ENCODE measurements at places on chromosomes 6 and 20.

- DNase-seq, result no peak
These were observed 593 bp upstream of the COL9A3 start for GRCh38 chr20:62816031-62816883.

- DNase-seq, result no peak
These were observed 2.7 kb downstream of the GFRA4 start for GRCh38 chr20:3660262-3661059.

GRCh38 chr20:6679086-6679485 lies 88.4 kb upstream of the BMP2 start:
- no peak for DNase-seq

DNA sequence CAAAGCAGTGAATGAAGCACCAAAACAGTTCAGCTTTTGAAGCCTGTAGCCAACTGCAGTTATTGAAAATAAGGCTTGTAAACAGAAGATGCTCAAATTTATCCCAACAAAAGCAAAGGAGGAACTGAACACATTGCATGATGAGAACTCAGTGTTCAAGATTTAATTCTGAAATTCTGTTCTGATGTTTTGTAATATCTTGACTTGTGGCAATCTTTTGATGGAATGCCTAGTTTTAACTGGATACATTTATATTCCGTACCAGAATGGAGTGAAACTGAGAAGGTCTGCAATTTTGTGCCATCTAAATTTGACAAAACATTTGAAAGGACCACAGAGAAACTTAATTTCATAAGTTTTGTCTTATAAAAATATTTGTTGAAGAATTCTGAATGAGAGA lies 17.5 kb downstream of the FYN start:
- no peak for DNase-seq

GRCh38 chr20:6864740-6865139 lies 97.3 kb downstream of the BMP2 start:
- DNase-seq, result no peak

DNA sequence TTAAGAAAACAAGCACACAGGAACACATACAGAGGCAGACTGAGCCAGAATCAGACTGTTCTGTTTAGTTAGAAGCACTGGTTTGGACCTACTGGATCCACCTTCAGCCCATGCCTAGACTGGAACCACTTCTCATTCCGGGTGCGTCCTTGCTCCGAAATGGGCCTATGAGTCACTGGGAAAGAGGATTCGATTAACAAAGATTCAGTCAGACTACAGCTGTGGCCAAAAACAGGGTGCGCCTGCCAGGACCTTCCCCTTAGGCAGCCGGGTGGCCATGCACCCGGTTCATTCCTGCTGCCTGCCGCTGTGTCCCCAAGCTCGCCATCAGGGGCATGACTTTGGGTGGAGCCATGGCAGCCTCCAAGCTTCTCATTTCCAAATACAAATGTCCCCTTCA lies 14.5 kb upstream of the KCNK5 start:
- no peak for DNase-seq

DNA sequence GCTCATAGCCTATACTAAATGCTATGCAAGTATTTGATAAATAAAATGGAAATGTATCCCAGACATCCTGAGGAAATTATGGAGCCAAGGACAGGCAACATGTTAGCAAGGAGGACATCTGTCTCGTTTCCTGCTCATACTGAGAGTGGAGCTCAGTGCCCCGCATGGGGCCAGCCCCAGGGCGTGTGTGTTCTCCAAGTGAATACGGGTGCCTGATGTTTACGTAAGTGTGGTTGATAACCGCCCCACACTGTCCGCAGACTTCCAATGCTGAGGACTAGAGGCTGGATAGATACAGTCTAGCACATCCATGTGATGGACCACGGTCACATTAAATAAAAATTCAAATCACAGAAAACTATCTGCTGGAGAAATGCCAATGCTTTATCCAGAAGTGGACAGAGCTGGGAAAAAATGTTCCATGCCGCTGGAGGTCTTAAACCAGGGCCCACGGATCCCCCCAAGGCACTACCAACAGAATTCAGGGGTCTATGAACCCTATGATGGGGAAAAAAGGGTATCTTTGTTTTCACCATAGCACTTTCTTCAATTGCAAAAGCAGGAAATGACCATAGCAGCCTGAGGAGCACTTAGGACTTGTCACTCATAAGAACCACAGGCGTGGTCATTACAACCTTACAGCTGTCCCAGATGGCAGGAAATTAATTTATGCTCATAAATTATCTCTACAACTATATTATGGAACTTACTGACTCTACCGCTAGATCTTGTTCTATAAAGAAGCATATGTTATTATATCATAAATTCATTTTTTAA lies 24.9 kb downstream of the TGM2 start:
- DNase-seq, result no peak

DNA sequence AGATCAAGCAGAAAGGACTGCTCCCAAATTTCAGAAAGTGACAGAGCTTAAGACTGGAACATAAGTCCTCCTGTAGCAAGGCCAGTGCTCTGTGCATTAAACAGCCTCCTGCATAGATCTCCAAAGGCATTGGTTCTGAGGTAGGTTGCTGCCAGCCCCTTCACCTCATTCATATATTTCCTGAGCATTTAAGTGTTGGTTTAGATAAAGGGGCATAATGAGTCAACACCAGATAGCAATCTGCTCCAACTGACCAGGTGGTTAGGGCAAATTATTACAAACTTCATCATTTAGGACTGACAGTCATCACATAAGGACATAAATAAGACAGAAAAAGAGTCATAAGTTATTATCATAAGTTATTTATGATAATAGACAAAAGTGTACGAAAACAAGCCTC lies 10.7 kb downstream of the PTPRK start:
- DNase-seq, result no peak

GRCh38 chr6:16406966-16407365 lies 168.6 kb downstream of the GMPR start:
- DNase-seq, result no peak

GRCh38 chr6:16832043-16832567 lies 70.8 kb upstream of the ATXN1 start:
- no peak for DNase-seq

- no peak for DNase-seq
These were observed 35.7 kb upstream of the POPDC3 start for GRCh38 chr6:105215506-105215905.

GRCh38 chr6:24935366-24936152 lies at the start of gene RIPOR2:
Gene RIPOR2, minus strand, starts transcription at chr6:24935960. Its CDS starts 62 bp downstream, at chr6:24935898.
- peak; percentile 10 for DNase-seq

DNA sequence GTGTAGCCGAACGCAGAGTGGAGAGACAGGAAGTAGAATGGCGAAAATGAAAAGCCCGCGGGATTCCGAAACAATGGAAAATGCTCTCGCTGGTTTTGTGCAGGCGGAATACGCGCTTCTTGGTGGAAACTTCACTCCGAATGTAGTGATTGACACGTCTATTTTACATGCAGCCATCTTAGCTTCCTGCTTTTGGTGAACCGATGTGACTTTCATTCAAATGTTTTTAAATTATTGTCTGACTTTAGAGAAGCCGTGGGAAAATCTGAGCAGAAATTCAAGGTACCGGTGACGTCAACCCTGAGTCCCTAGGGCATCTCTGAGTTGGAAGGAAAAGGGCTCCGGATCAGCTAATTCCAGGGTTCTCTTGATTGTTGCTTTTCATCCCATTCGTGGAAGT lies 11.4 kb downstream of the GPX5 start:
- DNase-seq, result peak; percentile 49

GRCh38 chr6:166626177-166627032 lies 646 bp downstream of the RPS6KA2 start:
- DNase-seq, result peak; percentile 37

GRCh38 chr6:41724228-41724580 lies 11.2 kb downstream of the TFEB start:
- DNase-seq, result no peak

DNA sequence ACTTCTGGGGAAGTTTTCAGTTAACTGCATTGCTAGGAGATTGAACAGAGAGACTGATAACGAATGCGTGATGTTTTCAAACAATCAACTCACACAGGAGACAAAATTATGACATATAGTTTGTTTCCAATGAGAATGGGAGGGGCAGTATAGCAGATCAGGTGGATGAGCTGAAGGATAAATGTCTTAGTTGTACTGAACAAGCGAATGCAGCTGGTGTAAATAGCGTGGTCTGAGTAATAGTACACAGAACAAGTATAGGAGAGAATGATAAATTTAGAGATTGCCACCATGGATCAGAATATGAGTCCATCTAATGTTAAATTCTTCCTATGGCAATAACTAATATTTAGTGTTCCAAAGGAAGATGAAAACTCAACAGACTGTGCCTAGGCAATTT lies 858.6 kb downstream of the EYS start:
- DNase-seq, result no peak

DNA sequence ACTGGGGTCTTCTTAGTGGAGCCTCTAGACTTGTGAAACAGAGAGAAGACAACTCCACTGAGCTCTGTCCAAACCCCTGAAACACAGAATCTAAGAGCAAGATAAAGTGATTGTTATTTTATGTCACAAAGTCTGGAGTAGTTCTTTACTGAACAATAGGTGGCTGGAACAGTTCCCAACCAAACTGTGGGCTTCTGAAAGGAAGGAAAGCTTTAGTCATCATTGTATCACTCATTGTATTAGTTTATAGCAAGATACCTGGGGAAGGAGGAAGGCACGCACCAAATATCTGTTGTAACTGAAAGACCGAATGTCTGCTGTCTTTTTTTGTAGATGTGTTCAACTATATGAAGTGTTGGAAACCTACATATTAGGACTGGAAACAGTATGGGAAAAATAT lies 284.9 kb upstream of the TBX18 start:
- no peak for DNase-seq

- DNase-seq, result no peak
These were observed 470.9 kb downstream of the TFAP2A start for GRCh38 chr6:9943986-9944385.

DNA sequence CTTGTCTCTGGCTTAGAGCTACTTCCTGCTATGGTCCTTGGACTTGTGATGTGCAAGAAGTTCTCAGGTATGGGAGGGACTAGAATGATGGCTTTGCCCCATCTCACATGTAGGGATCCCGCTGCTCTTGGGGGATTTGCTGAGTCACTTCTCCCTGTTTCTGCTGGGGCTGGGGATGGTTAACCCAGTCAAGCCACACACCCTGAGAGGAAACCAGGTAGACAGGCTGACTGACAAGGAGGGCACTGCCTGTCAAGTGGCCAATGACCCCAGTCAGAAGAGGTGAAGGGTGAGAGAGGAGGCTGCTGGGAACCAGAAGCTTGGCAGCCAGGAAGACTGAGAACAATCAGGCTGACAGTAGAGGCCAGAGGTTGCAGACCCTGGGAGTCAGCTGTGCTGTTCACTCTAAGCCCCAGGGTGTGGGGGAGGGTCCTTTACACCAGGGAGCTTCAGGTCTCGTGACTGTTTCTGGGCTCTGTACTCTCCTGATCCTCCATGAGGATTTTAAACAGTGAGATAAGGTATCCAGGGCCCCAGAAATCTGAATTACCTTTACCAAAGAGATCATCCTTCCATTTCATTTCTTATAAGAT lies 34.6 kb downstream of the HLA-F start:
- no peak for DNase-seq

DNA sequence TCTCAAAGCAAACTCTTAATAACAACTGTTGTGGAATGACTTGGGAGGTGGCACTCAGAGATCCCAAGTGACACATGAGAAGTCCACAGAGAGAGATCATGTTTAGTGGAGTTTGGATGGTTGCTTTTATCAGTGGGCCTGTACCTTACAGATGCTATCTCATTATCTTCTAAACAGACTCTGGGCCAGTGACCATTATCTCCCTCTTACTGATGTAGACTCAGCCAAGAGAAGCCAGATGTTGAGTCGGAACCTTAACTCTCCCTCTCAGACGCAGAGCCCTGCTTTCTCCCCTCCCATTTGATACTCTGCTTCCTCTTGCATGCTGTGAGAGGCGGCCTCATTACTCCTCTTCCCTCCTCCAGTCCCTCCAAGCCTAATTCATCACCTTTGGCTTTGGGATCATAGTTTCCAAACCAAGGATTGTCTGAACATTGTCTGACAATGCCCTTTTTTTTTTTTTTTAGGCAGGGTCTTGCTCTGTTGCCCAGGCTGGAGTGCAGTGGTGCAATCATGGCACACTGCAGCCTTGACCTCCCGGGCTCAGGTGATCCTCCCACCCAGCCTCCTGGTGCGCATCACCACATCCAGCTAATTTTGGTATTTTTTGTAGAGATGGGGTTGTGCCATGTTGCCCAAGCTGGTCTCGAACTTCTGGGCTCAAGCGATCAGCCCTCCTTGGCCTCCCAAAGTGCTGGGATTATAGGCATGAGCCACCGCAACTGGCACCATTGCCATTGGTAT lies 4.5 kb upstream of the DDR1 start:
- no peak for DNase-seq

- no peak for DNase-seq
These were observed 49.4 kb downstream of the PYGB start for GRCh38 chr20:25297141-25297905.

- no peak for DNase-seq
These were observed 134.7 kb downstream of the FAM83B start for GRCh38 chr6:54981276-54981609.

GRCh38 chr6:108115598-108116058 lies 41.1 kb upstream of the OSTM1 start:
- peak; percentile 39 for DNase-seq

DNA sequence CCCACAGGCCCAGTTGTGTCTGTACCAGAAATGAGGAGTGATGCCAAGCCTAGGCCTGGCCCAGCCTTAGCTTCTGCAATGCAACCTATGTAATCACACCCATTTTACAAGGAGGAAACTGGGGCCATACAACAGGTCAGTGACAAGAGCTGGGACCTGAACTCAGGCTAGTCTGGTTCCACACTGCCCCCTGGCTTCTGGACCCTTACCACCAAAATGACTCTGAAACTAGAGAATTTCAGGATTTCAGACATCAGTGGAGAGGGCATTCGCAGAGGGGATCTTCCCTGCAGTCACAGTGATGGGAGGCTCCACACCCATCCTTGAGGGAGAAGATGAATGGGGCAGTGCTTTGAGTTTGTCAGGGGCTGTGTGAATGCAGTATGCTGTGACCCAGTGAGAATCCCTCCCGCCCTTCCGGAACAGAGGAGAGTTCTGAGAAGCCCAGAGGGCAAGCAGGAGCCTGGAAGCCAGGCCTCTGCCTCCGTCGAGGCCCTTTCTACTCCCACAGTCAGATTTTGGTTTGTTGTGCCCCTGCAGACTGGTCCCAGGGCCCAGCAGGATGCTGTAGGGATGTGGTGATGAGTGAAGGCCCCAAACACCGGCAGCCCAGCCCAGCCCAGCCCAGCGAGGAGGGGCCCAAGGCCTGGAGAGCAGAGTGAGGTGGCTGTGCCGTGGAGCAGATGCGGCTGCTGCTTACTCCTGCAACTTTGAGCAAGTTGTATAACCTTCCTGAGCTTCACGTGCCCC lies 48.1 kb upstream of the MYL9 start:
- no peak for DNase-seq

- no peak for DNase-seq
These were observed 77.8 kb downstream of the COL9A1 start for GRCh38 chr6:70225055-70225454.

All from fibroblast of mammary gland (primary cell).